Keratinocyte (primary cell): ENCODE measurements at places on chromosomes 16 and 17.

DNA sequence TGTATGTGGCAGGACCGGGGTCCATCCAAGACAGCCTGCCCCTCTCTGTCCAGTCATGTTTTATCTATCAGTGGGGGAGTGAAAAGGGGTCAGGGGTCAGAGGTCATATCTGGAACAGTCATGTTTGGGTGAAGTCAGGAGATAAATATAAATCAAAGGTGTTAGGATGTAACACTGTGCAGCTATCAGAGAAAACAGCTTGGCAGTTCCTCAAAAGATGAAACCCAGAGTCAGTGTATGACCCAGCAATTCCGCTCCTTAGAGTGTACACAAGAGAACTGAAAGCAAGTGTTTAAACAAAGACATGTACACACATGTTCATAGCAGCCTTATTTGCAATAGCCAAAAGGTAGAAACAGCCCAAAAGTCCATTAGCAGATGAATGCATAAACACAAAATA, 361.3 kb downstream of the FOXL1 start:
- no peak for DNase-seq

DNA sequence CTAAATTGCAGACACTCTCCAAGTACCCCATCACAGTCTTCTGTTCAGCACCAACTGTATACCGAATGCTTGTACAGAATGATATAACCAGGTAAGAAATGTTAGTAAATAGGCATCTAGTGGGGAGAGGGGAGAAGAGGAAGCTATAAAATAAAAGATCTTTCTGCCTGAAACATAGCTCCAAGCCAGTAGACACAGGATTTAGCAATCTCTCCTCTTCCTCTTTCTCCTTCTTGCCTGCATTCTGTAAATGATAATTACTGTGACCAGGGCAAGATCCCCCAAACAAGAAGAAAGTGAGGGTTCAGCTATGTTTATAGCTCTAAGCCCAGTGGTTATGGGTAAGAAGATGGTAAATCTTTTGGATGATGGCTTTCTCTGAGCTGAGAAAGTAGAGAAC, 17.9 kb downstream of the ACSM3 start:
- DNase-seq = no peak

GRCh38 chr16:30149250-30149930, 26.4 kb upstream of the MAPK3 start:
- DNase-seq = no peak

DNA sequence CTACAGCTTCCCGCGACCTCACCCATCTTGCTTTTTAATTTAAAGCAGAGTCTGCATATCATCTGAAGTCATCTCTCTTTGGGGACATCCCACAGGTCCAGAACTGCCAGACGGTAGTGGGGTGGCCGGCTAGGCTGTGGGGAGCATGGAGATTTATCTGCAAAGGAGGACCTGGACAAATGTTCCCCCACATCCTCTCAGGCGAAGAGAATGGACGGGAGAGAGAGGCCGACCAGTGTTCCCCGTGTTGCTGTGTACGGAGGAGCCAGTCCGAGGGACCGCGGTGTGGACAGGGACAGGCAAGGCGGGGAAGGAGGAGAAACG, 665 bp upstream of the MT1M start:
- DNase-seq = no peak

DNA sequence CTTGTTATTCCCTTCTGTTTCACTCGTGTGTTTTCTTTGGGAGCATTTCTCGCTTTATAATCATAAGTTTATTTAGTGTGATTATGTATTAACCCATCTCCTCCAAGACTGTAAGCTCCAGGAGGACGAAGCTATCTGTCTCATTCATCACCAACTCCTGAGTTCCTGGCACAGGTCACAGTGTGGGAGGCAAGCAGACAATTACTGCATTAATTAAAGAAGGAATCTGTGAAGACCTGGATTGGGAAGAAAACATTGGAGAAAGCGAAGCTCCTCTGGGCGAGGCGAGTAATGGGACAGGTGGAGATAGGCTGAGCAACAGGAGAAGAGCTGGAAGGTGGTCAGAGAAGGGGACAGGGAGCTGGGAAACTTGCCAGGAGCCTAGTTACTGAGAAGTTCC, 7.8 kb upstream of the CAMKK1 start:
- DNase-seq = no peak

- DNase-seq = peak; percentile 19
These were observed 39.4 kb upstream of the CDH3 start for GRCh38 chr16:68605746-68606145.

DNA sequence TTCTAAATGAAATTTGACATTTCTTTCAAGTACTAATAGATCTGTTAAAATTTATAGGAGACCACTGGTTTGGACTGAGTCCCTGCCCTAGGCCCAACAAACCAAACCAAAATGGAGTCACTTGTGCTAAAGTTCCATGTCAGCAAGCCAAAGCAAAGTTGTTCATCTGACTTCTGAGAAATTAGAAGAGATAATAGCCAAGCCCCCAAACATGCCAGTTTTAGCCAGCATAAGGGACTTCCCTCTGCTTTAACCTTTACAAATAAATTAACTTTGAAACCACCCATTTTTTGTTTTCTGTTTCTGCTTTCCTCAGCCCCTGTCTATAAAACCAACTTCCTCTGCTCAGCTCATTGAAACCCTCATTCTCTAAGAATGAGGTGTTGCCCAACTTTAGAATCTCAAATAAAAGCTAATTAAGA, 18.9 kb downstream of the CDR2 start:
- DNase-seq = no peak

- no peak for DNase-seq
These were observed 4.2 kb upstream of the CBX4 start for GRCh38 chr17:79843474-79843815.

- no peak for DNase-seq
These were observed 10.9 kb downstream of the HAPSTR1 start for GRCh38 chr16:9102379-9102778.

- no peak for DNase-seq
These were observed 3.0 kb downstream of the SLC35G3 start for GRCh38 chr17:35191001-35191695.

DNA sequence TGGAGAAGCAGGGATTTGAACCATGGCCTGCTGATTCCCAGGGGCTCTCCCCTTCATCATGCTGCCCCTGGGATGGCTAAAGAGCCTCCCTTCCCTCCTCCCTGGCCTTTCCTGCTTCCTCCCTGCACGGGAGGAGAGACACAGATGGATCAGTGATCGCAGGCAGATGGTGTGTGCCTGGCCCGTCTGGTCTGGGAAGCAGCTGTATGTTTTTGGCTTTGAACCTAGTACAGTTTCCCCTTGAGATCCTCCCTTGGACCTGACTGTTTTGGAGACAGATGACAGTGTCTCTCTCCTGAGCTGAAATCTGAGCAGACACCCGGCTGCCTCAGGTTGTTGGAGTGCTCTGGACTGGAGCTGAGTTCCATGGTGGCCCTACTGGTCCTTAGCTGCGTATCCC, 29.0 kb upstream of the ATP2C2 start:
- no peak for DNase-seq

GRCh38 chr17:58371300-58371950, 19.4 kb upstream of the SUPT4H1 start:
- DNase-seq = no peak

- DNase-seq = no peak
These were observed 28.4 kb upstream of the TANC2 start for GRCh38 chr17:62937606-62938005.

DNA sequence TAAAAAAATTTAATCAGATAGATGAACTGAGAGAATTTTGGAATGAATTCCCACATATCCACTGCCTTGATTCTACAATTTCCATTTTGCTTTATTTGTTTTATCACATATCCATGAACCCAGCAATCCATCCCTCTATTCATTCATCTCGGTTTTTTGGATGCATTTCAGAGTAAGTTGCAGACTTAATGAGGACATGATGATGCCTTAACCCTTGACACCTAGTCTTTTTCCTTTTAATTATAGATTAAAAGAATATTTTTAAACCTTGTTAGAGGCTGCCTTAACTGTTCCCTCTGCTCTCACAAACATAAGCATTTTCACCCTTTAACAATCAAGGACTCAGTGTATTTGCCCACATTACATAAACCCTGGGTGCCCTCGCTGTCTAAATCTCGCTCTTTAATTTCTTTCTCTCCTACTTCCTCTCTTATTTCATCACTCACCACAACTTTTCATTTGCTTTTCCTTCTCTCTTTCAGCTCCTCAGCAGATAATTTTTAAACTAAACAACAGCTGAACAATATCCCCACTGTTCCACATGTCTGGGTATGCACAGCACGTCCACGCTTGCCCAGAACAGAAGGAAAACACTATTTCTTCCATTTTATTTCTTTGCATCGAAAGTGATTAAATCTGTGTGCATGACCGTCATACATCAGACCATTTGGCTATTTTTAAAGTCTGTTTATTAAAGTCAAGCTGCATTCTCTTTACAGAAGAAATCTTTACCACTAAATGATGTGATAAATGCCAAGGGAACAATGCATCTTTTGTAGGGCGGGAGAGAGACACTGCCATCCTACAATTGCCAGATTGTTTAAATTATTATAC, 39.9 kb downstream of the IQCK start:
- DNase-seq = no peak

DNA sequence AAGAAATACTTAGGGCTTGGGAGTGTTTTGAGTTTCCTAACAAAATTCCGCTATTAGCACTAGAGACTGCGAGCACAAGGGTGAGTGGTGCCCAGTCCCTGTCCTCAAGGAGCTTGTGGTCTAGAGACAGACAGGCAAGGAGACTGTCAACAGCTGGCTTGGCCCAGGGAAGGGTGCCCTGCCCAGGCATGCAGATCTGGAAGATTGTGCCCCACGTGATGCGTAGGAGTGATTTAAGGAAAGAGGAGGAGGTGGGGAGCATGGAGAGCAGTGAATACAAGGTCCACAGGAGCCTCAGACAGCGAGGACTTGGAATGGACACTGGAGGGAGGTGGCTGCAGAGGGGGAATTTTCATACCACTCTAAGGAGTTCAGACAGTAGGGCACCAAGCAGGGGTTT, 25.0 kb downstream of the SCPEP1 start:
- DNase-seq = no peak

GRCh38 chr16:10385725-10386516, at the start of gene ATF7IP2:
Gene ATF7IP2 (plus strand): TSS chr16:10386061. CDS start chr16:10430621, 44,560 bp downstream.
- peak; percentile 26 for DNase-seq

DNA sequence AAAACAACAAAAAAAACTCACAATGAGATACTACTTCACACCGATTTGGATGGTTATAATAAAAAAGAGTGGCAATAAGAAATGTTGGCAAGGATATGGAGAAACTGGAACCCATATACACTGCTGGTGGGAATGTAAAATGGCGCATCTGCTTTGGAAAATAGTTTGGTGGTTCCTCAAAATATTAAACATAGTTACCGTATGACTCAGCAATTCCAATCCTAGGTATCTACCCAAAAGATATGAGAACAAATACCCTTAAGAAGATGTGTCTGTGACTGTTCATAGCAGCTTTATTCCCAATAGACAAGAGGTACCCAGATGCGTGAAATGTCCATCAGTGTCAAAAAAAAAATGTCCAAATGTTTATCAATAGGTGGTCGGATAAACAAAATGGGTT, 7.2 kb downstream of the CPPED1 start:
- no peak for DNase-seq

GRCh38 chr17:15963670-15964110, 18.8 kb downstream of the ADORA2B start:
- DNase-seq = peak; percentile 99

- no peak for DNase-seq
These were observed 1.6 kb upstream of the IRX3 start for GRCh38 chr16:54288030-54288834.

DNA sequence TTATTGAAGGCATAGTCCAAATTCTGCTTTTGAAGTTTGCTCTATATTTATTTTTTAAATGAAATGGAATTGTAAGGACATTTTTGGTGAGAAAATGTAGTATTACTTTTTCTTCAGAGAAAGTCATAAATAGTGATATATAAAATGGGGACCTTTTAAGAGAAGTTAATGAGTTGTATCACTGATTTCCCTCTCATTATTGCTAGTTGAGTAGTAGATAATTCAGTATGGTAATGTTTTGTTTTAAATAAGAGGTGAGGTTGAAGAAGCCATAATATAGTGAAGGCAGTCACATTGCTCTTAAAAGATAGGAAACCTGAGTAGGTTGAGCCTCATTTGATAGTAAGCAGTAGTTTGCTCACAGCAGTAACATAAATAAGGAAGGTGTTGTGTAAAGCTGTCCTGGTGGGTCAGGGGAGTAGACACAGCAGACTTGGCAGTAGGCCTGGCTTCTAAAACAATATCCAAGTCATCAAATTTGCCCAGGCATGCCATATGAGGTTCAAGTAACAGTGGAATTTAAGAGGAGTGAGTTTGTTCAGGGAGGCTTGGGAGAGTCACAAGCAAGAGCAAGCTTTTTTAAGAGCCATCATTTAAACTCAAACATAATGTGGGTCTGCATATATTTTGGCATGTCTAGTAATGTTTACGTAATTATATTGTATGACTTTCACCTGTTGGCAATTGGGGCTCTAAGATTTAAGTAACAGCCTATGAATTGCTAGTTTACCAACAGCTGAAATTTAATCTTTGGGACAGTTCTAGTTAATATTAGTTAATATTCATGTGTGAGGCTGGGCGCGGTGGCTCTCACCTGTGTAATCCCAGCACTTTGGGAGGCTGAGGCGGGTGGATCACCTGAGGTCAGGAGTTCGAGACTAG, 6.5 kb downstream of the NFATC3 start:
- DNase-seq = peak; percentile 69

GRCh38 chr16:70745536-70746025, 55.4 kb downstream of the VAC14 start:
- DNase-seq = no peak

GRCh38 chr17:42402117-42402516, 13.9 kb upstream of the STAT3 start:
- DNase-seq = no peak

- DNase-seq = no peak
These were observed 17.0 kb downstream of the KSR1 start for GRCh38 chr17:27473190-27473747.

GRCh38 chr17:9839433-9839832, 13.7 kb downstream of the GLP2R start:
- DNase-seq = no peak

GRCh38 chr17:74879308-74879707, 6.5 kb upstream of the FDXR start:
- DNase-seq = no peak

DNA sequence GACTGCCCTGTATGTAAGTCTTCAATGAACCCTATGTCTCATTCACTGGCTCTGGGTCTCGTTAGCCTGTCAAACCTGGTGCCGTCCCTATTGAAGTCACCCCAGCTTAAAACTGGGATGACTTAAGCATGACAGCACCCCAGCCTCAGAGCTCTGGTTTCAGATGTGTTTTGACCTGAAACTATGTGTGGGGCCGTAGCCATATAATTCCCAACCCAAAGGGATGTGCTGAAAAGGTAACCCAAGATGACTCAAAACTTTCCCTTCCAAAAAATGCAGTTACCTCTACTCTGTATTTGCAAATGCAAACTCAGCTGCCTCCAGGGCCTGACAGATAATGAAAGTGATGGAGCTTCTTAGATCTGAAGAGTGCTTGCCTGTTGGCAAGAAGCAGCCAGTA, 478.3 kb upstream of the ERCC4 start:
- no peak for DNase-seq

- DNase-seq = no peak
These were observed 70.5 kb upstream of the GNG13 start for GRCh38 chr16:870856-871561.

DNA sequence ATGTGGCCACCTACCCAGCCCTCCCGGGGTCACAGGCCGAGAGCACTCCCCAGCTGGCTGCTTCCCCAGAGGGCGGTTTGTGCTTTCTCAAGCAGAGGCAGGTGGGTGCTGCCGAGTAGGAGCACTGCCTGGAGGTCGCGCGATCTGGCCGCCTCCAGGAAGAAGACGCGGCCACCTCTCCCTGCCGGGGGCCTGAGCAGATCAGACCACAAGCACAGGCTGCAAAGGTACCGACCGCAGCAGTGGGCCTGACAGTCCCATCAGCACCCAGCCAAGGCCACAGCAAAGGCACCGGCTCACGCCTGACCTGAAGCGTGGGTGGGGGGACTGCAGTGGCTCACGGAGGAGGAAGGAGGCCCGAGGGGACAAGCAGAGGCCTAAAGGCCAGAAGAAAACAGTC, 15.2 kb upstream of the IGFALS start:
- no peak for DNase-seq
